ENCODE measurements at places on chromosomes 5 and 9.

DNA sequence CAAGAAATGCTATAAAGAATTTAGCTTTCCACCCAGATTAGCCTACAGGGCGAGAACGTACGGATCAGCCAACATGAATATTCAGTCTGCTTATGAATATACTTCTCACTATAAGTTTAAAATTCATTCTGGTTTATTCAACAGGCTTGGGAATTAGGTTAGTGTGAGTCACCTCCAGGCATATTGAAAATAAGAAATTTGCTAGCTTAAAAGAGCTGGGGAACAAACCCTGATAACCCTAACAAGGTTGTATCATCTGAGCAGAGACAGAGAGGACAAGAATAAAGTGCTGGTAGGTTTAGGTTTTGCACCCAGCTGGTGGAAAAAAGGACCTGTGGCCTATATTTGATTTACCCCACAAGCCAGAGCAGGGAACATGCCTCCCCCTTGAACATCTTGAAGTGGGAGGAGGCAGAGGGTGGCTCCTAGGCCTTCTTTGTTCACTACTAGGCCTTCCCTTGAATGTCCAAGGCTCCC lies 12.3 kb downstream of the FNBP1 start:
- DNase-seq = no peak

- DNase-seq = no peak
Measured at GRCh38 chr5:167726642-167727041, 564.8 kb upstream of the WWC1 start.

DNA sequence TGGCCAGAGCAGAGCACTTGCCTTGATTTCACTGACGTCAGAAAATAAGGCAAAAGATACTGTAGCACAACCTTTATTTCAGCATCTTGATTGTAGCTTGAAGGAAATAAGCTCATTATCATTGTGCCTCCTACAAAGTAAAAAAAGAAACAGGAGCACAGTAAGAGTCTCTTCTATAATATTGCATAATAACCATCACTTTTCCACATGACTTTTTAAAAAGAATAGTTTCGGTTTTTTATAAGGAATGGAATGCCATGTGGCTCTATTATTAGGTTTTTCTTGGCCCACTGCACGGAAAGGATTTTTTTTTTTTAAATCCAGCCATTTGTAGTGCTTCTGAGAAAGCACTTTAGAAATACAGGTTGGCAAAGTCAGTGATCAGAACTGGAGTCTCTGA lies 655.3 kb downstream of the LRRC70 start:
- DNase-seq = no peak

GRCh38 chr9:106846857-106847256 lies 16.1 kb upstream of the ZNF462 start:
- no peak for DNase-seq

DNA sequence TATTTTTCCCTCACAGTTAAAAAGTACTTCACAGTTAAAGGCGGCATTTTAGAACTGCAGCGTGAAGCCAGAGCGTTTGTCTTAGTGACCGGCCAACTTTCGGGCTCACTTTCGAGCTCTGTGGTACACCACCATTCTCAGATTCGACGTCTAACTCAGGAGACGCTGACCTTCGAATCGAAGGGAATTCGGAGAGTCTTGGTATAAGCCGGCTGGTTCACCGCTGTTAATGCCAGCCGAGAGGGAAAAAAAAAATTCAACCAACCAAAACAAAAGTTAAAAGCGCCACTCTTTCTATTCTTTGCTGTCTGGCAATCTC lies 544 bp upstream of the SNX24 start:
- DNase-seq = no peak

- peak; percentile 35 for DNase-seq
Measured at GRCh38 chr9:89969881-89970639, 365.2 kb downstream of the GADD45G start.

DNA sequence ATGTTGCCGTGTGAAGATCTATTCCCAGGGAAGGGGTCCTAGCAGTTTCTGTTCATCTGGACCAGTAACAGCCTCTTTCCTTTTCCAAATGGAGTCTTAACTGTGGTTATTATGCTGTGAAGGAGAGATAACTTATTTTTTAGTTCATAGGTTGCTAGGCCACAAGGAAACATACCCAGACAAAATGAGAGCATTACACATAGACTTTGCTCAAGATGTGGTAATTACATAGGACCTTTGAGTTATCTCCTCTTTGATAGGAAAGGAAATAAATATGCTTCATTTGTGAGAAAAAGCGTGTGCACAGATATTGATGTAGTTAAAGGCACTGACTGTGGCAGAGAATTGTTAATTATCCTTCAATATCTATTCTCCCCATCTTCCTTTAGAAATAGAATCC lies 52.5 kb upstream of the SNX2 start:
- DNase-seq = no peak

DNA sequence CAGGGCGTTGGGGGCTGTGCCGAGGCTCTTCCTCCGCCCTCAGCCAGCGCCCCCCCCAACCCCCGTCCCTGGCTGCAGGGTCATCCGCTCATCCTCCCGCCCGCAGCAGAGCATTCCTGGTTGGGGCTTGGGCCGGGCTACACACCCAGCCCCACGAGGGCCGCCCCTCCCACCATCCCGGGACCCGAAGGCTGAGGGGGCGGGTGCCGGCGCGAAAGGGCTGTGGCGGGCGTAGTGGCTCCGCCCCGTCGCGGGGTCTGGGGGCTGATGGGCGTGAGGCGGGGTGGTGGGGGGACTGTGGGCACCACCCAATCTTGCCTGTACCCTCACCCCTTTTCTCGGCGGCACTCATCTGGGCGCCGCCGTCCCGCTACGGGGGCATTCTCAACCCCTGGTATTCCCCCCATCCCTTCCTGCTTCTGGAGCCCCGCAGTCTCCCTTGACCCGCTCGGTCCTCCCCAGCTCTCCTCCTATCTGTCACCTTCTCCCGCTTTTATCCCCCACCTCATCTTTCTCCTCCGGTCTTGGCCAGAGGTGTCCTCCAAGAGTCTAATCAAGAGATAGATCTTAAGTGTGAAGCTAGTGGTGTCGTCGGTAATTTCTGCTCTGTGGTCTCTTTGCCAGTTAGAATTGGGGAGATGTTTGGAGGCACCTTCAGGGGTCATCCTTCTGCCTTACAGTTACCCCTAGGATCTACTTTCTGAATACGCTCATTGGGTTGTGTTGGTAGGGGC lies 1.6 kb downstream of the FER start:
- no peak for DNase-seq

- DNase-seq = no peak
Measured at GRCh38 chr9:6901180-6901579, 143.4 kb downstream of the KDM4C start.

- peak; percentile 34 for DNase-seq
Measured at GRCh38 chr9:20619487-20620200, 2.7 kb downstream of the MLLT3 start.

GRCh38 chr5:160312960-160313727 lies 780 bp upstream of the CCNJL start:
- no peak for DNase-seq

GRCh38 chr9:129220771-129221170 lies 42.7 kb upstream of the IER5L start:
- DNase-seq = no peak

DNA sequence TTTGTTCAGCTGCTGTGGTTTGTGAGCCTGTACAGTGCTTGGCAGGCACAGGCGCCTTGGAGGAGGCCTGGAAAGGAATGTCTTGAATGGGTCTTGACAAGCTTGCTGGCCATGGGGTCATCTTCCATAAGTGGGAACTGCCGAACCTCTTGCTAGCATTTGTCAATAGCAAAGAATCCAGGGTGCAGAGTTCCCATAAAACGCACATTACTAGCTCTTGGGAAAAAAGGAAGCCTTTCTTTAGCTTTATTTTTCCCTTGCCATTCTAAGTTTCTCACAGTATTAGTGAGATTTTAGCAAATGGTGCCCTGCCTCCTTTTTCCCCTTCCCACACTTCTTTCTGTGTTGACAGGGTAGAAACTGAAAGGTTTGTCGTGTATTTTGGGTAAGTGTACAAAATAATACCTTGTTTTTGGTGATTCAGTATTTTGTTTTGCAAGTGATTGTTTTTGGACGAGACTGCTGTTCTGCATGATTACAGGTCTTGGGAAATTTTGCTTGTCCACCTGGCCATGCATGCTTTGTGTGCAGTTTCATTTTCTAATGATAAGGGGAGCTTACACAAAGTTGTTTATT lies 82.0 kb downstream of the ADGRV1 start:
- DNase-seq = no peak

GRCh38 chr5:1686016-1686802 lies 113.4 kb downstream of the MRPL36 start:
- no peak for DNase-seq

- no peak for DNase-seq
Measured at GRCh38 chr5:41306005-41306404, 92.7 kb upstream of the C6 start.

- DNase-seq = no peak
Measured at GRCh38 chr5:79845448-79846197, 145.4 kb downstream of the MTX3 start.

DNA sequence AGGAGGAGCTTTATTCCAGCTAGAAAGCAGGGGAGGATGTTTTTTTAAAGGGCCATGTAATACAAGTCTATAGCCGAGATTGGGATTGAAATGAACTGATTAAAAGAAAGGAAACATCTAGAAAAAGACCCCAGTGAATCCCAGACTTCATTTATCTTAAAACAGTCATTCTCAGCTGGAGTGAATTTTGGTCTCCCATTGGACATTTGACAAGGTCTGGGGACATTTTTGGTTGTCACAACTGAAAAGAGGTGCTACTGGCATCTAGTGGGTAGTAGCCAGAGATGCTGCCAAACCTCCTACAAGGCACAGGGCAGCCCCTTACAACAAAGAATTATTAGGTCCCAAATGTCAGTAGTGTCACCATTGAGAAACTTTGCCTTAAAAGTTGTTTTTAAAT lies 16.3 kb upstream of the SPINK4 start:
- DNase-seq = no peak

GRCh38 chr9:83622433-83622938 lies 457 bp upstream of the IDNK start:
- peak; percentile 79 for DNase-seq

- no peak for DNase-seq
Measured at GRCh38 chr9:126752881-126753670, 51.8 kb upstream of the ZBTB43 start.

DNA sequence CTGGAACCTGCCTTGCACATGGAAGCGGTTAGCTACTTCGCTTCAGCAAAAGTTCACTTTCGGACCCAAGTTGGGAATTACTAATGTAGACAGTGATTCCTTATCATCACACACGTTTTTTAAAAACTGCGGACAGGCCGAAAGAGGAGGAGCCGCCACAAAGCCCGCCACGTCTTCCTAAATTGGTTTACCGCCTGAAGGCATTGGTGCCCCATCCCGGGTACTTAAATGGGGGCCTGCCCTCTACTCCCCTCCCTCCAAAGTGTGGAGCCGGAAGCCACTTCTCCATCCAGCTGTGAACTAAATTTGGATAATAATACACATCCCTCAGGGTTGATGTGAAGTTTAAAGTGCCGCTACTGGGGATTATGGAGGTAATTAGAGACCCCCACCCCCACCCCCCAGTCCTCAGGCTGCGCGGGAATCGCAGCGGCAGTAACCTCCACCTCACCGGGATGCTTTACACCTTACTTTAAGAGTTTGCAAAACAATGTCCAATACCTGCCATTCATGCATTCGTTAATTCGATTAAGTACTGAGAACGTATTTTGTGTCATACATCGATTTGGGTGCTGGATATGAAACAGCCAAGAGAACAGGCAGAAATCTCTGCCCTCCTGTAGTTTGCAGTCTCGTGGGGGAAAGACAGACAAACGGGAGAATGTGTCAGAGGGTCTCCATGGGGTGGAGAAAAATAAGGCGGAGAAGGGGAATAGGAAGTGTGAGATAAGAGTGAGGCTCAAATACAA lies 937 bp upstream of the MACROH2A1 start:
- no peak for DNase-seq

DNA sequence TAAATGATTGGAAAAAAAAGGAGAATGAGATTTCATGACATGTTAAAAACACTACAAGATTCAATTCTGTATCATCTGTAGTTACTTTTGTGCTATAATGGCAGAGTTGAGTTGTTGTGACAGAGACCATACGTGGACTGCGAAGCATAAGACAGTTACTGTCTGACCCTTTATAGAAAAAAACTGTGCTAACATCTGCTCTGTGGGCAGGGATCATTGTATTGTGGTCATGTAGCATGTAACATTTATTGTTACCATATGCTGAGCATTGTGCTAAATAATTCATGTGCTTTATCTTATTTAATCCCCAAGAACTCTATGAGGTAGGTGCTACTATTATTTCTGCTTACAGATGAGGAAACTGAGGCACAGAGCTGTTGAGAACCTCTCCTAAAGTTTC lies 147.3 kb upstream of the HMHB1 start:
- DNase-seq = no peak

- DNase-seq = no peak
Measured at GRCh38 chr5:114097570-114097969, 264.3 kb upstream of the KCNN2 start.

GRCh38 chr5:128341056-128341455 lies 197.0 kb downstream of the FBN2 start:
- DNase-seq = no peak

- peak; percentile 57 for DNase-seq
Measured at GRCh38 chr9:108634204-108634603, 221.6 kb downstream of the ACTL7B start.

DNA sequence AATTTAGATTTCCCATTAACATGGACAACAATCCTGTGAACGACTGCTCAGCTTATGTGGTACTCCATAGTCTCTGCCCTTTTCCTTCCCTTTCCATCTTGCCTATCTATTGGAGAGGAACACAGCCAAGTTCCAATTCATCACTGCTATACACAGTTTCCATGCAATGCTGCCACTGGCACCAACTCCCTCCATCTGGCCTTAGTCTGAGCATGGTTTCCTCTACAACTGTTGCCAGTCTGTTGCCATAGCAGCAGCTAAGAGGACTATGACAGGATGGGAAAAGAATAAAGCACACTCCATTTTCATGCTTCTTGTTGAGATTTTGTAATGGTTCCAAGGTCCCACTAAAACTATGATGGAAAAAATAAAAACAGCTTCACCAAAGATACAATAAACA lies 189.0 kb downstream of the HCN1 start:
- no peak for DNase-seq

DNA sequence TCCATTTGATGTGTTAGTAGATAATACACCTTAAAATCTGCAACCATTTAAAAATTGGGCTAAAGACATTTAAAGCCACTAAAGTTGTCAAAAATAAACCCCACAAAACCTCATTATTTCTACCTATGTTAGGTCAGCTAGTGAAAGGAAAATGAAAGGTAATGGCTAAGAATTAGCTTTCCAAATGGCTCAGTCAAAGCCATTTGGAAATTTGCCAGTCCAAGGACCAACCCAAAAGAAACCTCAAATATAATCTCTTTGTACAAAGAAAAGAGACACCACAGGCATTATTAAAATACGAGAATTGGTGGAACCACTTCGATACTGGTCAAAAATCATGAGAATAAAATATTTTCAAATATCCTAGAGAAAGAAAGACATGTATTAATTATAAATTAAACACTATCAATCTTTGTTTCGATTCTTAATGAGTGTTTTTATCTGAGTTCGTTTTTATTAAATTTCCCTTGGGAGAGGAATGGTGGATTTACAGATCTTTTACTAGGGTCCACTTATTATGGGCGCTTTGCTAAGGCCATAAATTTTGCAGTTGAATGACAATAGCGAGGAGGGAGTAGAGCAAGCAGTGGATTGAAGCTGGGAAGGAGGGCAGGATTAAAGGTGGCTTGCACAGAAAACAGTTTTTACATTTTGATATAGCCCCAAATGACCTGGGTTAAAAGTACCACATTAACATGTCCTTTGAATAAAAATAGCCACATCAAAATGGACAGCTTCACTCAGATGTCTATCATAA lies 116.8 kb upstream of the SHB start:
- no peak for DNase-seq
